NCI-H2107 (cell line): ENCODE measurements at places on chromosomes 6 and 20.
A peak's percentile ranks its signal among the peaks of the same experiment; 100 is the strongest.

DNA sequence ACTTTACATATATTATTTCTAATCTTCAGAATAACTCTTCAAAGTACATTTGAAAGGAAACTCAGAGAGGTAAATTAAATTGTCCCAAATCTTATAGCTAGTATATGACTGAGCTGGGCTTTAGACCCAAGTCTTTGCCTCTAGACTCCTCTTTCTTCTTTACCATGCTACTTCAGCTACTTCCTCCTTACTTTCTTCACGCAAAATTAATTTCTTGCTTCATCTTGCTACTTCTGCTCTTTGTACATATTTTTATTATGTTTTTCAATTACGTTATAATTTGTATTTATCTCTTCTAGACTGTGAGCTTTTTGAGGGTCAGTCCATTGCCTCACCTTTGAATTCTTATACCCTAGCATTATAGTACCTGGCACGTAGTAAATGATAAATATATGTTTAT, 5.3 kb downstream of the TMEM170B start:
- DNase-seq, result no peak

DNA sequence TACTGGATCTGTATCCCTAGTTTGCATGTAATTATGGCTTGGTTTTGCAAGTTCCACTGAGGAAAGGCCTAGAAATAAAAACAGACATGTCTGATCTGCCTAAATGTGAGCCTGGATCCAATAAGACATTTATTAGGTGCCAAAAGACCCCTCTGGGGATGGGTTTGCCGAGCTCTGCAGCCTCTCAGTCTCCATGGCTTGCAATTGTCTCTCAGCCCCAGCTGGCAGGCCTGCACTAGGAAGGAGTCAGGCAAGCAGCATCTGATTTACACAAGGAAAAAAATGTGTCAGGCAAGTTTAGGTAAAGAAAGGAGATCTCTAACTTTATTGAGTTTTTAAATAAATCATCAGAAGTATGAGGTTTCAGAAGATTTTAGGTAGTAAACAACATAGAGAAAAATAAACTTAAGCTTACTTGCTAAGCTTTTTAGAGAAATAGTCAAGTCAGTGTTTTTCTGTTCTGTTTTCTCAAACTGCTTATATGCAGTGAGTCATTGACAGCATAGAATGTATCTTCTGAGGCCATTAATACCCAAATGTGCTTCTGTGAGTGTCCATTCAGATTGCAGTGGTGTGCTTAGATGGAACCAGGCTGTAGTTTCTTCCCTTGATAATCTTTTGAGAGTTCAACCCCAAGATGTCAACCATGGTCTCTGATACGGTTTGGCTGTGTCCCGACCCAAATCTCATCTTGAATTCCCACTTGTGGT, 121.0 kb downstream of the FHL5 start:
- DNase-seq, result no peak

DNA sequence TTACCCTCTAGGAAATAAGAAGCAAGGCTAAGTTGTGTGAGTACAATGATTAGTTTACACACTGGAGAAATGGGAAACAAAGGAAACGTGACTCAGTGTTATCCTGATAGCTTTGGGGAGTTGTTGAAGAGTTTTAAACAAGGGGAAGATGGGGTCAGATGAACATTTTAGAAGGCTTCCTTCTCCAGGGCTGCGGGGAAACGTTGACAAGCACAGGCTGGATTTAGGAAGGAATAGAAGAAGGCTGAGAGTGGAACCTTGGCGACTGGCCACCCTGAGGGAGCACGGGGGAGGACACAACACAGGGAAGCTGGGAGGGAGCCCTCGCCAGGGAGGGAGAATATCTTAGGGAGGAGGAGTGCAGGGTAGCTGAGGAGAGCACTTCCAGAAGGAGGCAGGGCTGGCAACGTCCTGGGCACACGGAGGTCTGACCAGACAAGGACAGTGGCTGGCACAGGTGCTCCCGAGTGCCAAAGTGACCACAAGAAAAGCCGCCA, 134.7 kb downstream of the AIG1 start:
- DNase-seq, result no peak

DNA sequence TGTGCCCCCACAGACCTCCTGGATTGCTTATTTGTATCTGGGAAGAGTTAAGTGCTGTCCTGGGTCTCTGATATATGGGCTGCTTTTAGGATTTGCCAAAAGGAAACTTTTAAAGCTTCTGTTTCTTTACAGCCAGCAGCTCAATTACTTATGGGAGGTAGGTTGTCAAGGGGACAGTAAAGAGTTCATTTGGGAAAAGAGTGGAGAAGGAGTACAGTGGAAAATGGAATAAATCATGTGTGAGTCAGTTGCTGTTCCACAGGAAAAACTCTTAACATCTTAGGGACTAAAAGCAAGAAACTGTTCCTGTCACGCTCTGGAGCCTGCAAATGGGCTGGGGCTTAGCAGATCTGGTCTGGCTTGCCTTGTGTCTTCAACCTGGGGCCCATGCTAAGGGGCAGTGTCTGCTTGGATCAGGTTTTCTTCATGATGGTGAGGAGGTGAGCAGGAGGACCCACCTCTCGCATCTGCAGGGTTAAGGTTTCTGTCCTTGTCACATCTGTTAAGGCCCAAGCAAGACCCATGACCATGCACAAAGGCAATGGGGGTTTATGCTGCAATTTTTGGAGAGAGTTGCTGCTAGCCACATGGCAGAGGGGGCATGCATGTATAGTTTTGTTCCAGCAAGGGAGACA, 8.7 kb upstream of the CST1 start:
- DNase-seq, result no peak

- DNase-seq, result no peak
Observed at GRCh38 chr20:40188319-40188718, 500.7 kb downstream of the MAFB start.

- no peak for DNase-seq
Observed at GRCh38 chr6:72654071-72654621, 32.3 kb downstream of the KCNQ5 start.

GRCh38 chr6:132354517-132355167, 46.6 kb downstream of the MOXD1 start:
- no peak for DNase-seq

- DNase-seq, result no peak
Observed at GRCh38 chr6:63403725-63404124, 83.9 kb upstream of the LGSN start.

GRCh38 chr6:33992191-33992590, 153.7 kb downstream of the GRM4 start:
- DNase-seq, result no peak

- DNase-seq, result no peak
Observed at GRCh38 chr20:4108495-4109306, 93.3 kb upstream of the RNF24 start.

- DNase-seq, result no peak
Observed at GRCh38 chr6:16358531-16359138, 120.2 kb downstream of the GMPR start.

GRCh38 chr20:47821481-47822100, 36.3 kb upstream of the SULF2 start:
- no peak for DNase-seq

GRCh38 chr20:23125625-23126191, 39.6 kb upstream of the CD93 start:
- DNase-seq, result no peak

- no peak for DNase-seq
Observed at GRCh38 chr20:24309596-24309995, 159.8 kb upstream of the SYNDIG1 start.

GRCh38 chr6:19590501-19591131, 246.6 kb upstream of the ID4 start:
- DNase-seq, result no peak

GRCh38 chr6:162123797-162124196, 603.8 kb downstream of the PRKN start:
- no peak for DNase-seq

- DNase-seq, result no peak
Observed at GRCh38 chr6:143701349-143702234, 23.8 kb downstream of the PHACTR2 start.

- no peak for DNase-seq
Observed at GRCh38 chr20:49985617-49986016, 2.8 kb downstream of the SNAI1 start.

DNA sequence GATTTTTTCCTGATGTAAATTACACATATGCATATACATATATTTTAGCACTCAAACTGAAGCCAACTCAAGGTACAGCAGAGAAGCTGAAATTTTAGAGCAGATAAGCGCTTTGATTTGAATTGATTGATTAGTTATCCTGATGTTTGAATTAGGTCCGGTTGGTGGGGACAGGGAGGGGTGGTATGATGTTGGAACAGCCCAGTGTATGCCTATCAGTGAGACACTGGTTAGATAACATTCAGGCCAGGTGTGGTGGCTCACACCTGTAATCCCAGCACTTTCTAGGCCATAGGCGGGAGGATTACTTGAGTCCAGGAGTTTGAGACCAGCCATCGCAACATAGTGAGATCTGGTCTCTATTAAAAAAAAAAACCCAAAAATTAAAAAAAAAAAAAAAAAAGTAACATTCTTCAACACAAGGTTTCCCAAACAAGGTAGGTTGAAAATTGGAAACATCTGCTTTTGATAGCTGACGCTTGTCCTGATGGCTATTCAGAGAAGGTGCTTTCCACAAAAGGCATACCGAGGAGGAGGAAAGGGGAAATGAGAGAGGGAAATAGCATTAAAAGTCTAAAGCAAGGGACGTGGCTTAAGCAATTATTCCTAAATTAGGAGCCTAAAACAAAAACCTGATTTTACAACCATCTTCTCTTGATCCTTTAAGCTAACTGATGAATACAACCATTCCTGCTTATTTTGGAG, 288.4 kb upstream of the JARID2 start:
- DNase-seq, result no peak

- no peak for DNase-seq
Observed at GRCh38 chr6:21371061-21371460, 222.5 kb upstream of the SOX4 start.

DNA sequence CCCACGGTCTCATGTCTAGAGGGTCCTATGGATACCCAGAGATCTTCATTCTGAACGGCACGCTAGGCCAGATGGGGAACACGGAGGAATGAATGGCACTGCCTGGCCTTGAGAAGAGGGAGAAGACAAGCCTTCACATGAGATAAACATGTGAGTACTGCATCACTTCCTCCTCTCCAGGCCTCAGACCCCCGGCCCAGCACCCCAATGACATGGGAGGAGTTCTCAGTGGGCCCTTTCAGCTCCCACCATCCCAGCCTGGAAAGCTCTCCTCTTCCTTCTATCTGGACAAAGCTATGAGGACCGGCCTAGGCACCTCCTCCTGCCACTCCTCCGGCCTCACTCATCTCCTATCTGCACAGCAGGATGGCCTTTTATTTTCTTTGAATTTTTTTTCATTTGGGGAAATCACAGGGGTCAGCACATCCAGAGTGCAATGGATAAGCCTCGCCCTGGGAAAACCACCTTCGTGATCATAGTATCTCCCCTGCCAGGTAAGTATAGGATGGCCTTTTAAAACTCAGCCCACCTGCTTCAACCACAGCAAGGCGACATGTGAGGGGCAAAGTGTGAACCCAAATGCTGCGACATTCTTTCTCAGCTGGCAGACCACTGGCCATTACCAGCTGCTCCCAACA, 39.2 kb upstream of the CDKN1A start:
- no peak for DNase-seq

DNA sequence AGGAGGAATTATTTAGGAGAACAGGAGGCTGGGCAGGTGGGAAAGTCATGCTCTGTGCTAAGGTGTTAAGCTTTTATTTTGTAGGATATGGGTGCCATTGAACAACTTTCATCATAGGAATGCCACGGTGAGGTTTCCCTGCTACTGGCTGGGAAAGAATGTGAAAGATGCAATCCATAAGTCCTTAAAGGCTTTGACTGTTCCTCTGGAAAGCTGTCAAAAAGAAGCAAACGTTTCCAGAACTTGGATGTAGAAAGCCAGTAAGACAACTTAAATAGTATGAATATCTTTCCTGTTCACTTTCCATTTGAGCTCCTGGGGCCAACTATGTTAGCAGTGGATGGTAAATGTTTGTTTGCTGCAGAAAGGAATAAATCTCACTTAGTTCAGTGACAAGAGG, 574.4 kb downstream of the RNF144B start:
- DNase-seq, result no peak

- peak; percentile 85 for DNase-seq
Observed at GRCh38 chr6:168061269-168062210, 17.5 kb downstream of the FRMD1 start.

DNA sequence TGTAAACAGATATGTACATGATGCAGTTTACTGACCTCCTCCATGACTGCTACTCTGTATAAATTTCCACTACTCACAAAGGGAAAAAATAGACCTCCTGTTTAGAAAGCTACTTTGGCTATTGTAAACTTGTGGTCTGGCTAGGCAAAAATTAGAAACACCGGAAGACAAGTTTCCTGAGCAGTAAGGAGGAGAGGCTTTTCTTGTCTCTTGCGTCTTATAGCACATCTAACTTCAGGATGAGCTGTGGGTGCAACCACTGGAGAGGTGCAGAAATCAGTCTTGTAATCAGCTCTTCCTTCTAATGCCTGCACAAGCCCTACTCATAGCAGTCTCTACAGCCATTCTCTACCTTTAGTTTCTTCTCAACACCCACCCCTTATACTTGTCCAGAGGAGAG, 296.5 kb upstream of the SLC35B3 start:
- no peak for DNase-seq

DNA sequence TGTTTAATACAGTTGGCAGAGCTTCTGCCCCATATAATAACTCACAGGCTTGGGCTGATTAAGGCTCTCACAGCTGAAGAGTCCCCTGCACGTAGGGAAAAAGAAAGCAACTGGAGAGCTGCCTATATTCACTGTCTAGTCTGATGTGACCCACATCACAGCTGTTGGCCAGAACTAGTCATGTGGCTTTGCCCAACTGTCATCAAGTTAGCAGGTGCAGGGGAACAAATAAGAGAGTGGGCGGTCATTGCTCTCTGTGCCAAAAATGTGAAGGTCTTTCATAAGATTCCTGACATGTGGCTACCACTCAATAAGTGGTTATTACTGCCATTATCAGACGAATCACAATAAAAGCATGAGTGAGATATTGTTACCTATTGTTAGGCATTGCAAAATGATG, 665.2 kb downstream of the DOK5 start:
- DNase-seq, result no peak

DNA sequence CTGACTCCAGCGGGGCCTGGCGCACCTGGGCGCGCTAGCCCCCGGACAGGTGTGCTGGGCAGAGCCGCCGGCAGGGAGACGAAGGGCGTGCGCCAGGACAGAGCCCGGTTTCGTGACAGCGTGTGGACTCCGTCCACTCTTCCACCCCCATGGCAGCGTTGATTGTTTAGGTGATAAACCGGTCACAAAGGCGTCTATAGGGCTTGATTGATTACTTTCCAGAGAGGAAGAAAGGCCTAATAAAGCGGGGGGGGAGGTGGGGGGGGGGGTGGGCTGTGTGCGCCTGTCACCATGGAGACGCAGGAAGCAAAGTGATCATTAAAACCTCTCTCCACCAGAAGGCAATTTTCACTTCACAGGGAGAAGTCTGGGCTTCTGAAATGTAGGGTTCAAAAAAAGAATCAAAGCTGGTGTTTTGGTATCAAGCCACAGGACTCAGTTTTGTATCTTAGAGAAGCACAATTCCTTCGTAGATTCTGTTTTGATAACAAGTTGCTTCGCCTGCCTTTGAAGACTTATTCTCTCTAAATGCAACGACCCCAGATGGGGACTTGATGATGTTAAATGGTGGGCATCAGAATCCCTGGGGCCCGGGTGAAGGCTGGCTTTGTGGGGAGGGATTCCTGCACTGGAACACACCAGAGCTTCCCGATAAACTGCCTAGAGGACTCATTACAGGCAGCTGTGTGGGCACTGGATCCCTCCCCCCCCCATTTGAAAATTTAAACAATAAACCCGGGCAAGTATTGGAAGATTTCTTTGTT, 1.4 kb downstream of the PHACTR3 start:
- DNase-seq, result no peak
